ENCODE measurements at places on chromosomes 13 and 19. TPM values are rescaled to one million over a fixed set of nuclear protein-coding genes. Genes with fewer than 3 reads are reported as not detected.

Gene C19orf73
- 2.2 TPM for total RNA-seq

Gene TNFSF11
- not detected for total RNA-seq

Gene FGF21
- total RNA-seq = 0.81 TPM

Gene TEX26
- total RNA-seq = not detected

Gene RNF113B
- total RNA-seq = not detected

Gene ZNF132
- not detected for total RNA-seq

Gene CCDC169
- total RNA-seq = not detected
